ENCODE measurements at places on chromosomes 16 and 17.

DNA sequence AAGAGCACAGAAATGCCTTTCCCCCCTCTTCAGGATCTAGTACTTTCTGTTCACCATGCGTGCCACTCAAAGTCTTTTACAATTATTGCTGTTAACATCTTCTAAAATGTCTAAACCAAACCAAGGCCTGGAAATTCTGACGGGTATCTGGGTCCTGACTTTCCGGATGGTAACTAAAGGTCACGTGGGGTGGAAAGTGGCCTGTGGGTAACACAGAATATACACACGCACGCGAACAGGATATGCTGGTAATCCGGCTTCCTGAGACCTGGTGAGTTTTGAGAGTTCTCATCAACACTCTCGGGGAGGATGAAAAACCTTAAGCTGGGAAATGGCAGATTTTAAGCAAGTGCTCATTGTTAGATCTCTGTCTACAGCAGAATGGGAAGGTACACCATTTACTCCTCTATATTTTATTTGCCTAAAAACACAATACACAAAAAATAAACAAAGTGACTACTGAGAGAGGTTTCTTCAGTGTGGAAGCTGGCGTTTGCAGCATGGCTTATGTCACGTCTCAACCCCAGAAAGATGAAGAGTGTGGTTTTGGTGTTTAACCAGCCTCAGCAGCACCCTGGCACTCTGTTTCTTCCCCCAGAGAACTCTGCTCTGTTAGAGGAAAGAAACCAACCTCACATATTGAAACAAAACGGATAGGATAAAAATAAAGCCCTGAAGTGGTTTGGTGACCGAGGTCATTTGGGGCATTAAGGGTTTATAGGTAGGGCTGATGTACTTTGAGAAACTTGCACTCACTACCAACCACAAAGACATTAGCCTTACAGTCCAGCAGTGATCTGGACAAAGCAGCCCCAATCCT lies 37.3 kb downstream of the SMG6 start:
- DNase-seq, result no peak

- DNase-seq, result no peak
Observed at GRCh38 chr16:80260906-80261311, 279.9 kb upstream of the DYNLRB2 start.

GRCh38 chr17:65750631-65751115 lies 189.2 kb upstream of the AXIN2 start:
- peak; percentile 91 for DNase-seq

DNA sequence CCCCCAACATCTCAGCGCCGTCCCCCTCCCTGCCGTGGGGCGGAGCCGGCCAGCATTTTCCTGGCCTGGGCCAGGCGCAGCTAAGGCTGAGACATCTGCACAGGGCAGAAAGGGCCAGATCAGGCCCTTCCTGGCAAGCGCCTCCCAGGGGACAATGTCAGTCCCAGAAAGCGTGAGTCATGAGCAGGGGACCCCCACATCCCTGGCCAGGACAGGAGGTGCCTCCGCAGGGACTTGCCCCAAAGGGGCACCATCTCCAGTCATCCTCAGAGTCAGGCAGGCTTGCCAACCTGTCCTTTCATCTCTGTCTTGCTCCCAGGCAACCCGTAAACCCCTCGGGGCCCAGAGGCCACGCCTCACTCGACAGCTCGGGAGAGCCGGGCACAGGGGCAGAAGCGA lies 43.2 kb downstream of the SOCS1 start:
- DNase-seq, result no peak

DNA sequence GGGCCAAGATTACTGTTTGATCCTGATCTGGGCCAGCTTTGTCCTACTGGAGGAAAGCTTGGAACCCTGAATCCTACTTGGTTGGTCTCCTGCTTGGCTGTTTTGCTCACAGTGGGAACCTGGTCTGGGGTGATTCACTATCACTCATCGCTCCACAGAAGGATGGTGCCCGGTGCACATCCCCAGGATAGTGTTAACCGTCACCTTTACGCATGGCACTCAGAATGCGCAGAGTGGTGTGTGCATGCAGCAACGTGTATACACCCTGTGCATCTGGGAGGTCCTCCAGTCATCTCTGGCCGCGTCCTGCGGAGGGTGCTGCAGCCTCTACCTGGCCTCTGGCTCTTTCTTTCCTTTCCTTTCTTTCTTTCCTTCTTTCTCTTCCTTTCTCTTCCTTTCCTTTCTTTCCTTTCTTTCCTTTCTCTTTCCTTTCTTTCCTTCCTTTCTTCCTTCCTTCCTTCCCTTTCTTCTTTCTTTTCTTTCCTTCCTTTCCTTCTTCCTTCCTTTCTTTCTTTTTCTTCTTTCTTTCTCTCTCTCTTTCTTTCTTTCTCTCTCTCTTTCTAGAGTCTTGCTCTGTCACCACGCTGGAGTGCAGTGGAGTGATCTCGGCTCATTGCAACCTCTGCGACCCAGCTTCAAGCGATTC lies 13.1 kb downstream of the SOCS3 start:
- DNase-seq, result no peak

DNA sequence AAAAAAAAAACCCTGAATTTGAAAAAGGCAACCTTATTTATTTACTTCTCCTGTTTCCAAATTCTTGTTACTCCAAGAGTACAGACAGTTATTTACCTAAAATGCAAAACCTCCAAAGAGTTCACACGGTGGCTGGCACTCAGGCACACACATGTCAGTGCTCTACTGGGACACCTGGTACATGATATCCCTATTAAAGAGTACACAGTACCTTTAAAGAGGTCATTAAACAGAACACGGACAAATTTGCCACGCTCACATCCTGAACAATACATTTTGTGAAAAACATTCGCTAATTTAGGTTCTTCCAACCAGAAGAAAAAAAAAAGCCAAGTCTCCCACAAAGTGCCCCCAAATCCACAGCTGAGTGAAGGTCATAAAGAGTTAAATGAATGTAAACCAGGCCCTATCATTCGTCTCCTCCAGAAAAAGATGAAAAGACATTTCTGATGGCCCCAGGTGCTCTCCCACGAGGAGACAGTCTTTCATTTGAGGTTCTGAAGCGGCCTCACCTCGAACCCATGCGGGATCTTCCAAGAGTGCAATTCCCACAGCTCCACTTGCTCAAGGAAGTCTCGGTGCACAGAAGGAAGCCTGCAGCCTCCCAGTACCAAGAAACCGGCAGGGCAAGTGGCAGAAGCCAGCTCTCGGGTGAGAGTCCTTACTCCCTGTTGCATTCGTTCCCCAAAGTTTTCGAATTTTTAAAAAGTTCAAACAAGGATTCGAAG lies 993 bp downstream of the ERN1 start:
- DNase-seq, result peak; percentile 65

GRCh38 chr17:42136654-42137051 lies 14.0 kb downstream of the HSPB9 start:
- DNase-seq, result no peak

- DNase-seq, result no peak
Observed at GRCh38 chr16:86998196-86999001, 318.8 kb downstream of the C16orf95 start.

DNA sequence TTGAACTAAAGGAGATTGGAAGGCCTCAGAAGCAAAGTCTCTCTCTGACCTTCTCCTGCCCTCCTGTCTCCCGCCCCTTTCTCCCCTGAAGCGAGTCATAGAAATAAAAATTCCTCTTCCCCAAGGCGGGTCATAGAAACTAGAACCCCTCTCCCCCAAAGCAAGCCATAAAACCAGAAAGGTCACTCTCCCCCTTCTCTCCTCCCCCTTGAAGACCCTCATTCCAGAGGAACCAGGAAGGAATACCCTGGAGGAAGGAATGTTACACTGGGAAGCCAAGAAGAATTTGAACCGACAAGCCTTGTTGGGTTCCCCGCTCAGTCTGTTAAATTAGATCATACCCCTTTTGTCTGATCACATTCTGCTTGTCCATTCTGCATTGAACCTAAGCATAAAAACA lies 2.7 kb upstream of the GJC1 start:
- DNase-seq, result no peak

GRCh38 chr16:67428146-67428731 lies 2.7 kb upstream of the HSD11B2 start:
- DNase-seq, result peak; percentile 67

DNA sequence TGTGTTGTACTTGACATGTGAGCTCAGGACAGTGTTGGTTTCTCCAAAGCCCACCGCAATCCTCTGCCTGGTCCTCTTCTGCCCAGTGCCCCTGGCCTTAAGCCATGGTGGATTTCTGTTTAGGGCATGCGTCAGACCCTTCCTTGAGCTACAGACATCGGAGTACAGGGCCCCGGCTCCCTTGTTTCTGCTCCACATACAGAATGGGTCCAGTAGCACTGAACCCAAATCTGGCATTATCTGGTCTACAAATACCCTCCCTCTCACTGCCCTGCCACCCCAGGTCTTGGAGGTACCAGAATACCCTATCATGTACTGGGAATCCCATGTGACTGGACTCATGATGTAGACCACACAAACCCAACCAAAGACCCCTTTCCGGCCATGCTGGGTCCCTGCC lies 27.4 kb upstream of the ZNHIT3 start:
- no peak for DNase-seq

DNA sequence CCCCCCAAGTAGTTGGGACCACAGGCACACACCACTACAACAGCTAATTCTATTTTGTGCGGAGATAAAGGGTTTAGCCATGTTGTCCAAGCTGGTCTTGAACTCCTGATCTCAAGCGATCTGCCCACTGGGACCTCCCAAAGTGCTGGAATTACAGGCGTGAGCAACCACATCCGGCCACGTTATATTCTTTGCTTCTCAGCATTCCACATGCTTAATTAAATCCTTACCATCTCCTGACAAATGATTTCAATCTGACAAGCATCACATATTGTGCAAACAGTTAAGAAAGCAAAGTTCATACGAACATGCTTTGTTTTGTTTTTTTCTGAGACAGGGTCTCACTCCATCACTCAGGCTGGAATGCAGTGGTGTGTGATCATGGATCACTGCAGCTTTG lies 18.2 kb downstream of the HIGD1B start:
- DNase-seq, result peak; percentile 89

GRCh38 chr17:16932611-16933010 lies 39.3 kb downstream of the TNFRSF13B start:
- DNase-seq, result no peak

- no peak for DNase-seq
Observed at GRCh38 chr16:53642094-53642493, 61.6 kb downstream of the RPGRIP1L start.

GRCh38 chr17:2961446-2961845 lies 102.0 kb downstream of the OR1D5 start:
- DNase-seq, result no peak

DNA sequence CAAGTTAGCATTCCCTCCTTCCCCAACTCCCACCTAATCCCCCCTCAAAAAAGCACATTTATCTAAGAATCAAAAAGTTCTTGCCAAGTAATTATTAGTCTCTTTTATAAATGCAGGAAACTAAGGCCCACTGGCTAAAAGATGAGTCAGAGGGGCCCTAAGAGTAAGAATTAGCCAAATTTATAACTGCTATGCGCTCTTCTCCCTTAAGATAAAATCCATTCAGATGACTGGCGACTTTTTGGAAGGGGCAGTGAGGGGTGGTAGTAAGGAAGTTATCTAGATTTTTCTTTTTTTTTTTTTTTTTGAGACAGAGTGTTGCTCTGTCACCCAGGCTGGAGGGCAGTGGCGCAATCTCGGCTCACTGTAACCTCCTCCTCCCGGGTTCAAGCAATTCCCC lies 17.1 kb downstream of the ZNF652 start:
- DNase-seq, result peak; percentile 59

DNA sequence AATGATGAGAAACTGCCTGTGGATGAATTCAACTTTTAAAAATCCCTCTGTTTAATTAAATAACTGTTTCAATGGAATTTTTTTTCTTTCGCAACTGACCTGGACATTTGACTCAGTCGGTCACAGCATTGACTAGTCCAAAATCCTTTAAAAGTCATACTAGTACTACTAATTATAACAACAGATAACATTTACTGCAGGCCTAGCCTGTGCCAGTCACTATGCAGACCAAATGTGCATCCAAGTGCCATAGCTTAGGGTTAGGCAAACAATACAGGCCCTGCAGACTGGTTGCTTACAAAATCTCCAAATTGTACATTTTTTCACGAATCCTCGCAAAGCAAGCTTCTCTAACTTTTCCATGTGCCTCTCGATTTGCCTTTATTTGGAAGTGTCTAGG lies 56.6 kb downstream of the MYOCD start:
- DNase-seq, result peak; percentile 30

DNA sequence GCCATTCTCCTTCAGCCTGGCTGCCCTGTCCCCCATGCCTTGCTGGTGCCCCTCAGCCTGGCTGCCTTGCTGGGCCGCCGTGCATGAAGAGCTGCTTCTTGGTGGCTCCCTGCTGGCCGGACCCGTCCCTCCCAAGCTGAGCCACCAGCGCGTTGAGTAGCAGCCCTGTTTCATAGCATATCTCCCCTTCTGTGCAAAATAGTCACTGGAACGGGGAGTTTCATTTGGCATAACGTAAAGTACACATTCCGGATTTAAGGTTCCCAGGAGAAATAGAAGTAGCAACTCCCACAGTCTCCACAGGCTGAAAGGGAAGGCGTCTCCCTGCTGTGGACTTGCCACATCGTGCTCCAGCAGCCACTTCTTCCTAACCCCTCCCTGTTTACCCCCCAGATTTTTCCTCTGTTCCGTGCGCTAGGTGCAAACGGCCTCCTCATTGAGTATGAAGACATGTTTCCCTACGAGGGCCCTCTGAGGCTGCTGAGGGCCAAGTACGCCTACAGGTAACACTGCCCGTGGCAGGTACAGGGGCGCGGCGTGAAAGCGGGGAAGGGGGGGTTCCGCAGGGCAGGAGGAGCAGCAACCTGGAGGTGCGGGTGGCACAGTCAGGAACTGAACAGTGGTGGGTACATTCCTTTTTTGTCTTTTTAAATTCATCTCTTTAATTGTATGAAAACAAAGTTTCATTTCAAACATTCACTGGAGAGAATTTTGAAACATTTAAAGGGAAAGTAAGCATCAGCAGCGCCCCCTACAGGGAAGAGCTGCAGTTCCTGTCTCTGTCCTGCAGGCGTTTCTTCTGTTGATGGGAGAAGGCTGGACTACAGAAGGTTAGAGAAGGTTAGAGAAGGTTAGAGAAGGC lies 5.8 kb upstream of the OGFOD3 start:
- DNase-seq, result peak; percentile 58

DNA sequence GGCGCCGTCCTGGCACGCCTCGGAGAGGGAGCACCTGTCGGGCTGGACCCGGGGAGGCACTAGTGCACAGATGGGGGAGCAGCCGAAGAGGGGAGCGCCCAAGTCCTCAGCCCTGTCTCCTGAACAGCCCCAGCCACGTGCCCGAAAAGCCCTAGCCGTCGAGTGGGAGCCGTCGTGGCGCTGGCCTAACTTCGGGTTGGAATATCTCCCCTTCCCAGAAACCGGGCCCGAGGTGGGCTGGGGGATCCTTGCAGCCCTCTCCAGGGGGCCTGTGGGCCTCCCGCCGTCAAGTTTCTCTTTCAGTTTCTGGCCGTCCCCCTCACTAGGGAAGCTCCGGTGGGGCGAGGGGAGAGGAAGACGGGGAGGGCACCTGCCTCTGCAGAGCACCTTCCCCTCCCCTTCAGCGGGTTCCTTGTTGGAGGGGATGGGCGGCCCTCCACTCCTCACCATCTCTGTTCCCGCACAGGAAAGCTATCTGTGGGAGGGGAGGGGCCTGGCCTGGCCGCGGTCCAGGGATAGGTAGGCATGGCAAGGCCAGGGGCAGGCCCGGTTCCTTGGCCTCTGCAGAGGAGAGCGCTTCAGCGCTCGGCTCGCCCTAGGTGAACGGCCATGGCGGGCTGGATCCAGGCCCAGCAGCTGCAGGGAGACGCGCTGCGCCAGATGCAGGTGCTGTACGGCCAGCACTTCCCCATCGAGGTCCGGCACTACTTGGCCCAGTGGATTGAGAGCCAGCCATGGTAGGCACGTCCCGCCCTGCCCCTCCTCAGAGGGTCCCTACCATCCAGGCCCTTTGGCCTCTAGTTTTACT lies 709 bp downstream of the STAT5A start:
- DNase-seq, result no peak

- DNase-seq, result peak; percentile 40
Observed at GRCh38 chr17:42618442-42619150, 9.1 kb downstream of the TUBG1 start.

Measured in EH (cell line).